ENCODE measurements at places on chromosomes 2 and 18.

GRCh38 chr2:150885236-150885635, 376.4 kb downstream of the RBM43 start:
- no peak for DNase-seq

DNA sequence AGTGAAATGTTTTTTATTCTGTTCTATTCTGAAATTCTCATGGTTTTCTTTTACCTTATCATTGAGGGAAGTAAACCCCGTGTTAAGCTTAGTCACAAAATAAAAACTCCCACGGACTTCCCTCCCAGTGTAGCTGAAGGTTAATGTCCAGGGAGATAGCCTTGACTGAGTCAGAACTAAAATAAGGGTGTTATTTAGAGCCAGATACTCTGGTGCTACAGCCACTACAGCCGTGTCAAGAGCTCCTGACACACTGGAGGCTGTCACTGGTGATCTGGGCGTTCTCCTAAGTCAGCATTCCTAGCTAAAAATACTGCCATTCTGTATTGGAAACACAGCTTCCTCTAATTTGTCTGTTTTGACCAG, 82.0 kb upstream of the RANBP2 start:
- no peak for DNase-seq

DNA sequence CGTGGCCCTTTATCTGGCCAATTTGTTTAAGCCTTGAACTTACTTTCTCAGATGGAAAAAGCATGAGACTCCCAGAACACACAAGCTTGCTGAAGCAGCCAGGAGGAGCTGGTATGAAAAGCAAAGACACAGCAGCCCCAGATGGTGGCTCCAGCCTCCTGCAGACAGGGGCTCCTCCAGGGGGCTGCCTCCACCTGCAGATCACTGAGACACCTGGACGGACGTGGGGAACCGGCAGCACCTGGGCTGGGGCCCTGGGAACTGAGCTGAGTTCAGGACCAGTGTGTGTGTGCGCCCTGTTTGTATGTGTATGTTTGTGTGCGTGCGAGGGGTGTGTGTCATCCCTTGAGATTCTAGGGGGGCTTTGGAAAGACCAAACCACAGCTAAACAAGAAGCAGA, 8.6 kb downstream of the CYS1 start:
- no peak for DNase-seq

- DNase-seq: no peak
These were observed 64.9 kb downstream of the EMX1 start for GRCh38 chr2:72982219-72982618.

DNA sequence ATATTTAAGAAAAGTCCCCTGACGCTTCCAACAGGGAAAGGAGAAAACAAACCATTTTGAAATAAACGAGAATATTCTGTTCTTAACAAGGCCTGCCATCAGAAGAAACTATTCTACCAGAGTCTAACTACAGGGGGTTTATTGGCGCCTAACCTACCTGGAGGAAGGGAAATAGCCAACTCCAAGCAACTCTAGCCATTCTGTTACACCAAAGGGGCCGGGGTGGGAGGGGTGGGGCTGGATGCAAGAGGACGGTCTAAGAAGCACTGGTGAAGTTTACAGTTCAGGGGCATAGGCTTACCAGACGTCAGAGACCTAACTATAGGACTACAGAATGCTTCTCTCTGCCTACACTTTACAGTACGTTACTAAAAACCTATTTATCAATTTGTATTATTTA, 60.5 kb upstream of the GALNT5 start:
- DNase-seq: no peak

DNA sequence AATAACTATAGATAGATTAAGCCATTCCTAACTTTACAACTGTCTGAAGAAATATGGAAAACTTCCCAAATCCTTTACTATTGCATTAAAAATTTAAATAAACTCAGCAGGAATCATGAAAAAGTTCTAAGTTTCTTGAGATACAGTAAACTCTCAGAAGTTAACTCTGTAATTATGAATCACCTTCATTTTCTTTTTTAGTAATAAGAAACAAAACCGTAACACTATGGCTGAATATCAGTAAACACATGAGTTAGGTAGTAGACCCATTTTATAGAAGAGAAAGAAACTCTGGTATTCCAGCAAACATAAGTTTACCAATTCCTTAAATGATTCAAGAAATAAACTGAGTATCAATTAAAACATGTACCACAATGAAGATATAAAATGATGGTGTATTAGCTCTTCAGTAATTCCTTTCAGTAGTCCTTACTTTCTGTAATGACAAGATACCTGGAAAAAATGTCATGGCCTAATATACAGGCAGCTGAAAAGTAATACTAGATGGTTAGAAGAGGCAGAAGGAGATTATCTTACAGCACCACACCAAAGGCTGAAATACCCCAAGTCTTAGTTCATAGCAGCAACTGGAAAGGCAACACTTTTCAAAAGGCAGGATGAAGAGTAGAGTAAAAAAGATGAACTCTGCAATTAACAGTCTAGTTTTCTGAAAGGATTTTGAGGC, 11.5 kb downstream of the TRIP12 start:
- DNase-seq: no peak

- no peak for DNase-seq
These were observed 83.0 kb upstream of the HS6ST1 start for GRCh38 chr2:128401680-128402079.

GRCh38 chr2:157443795-157444640, at the start of gene CYTIP:
Gene CYTIP (minus strand): TSS chr2:157444089. CDS start chr2:157444020, 69 bp downstream.
- DNase-seq: no peak

DNA sequence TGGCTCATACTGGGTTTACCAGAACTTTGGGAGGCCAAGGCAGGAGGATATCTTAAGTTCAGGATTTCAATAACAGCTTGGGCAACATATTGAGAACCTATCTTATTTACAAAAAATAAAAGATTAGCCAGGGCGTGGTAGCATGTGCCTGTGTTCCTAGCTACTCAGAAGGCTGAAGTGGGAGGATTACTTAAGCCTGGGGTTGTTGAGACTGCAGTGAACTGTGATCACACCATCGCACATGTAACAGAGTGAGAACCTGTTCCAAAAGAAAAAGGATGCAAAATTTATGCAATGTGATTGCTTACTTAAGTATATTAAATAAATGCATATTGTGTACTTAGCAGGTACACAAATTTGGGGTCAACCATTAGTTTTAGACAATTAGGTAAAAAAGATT, 768.9 kb upstream of the CDH7 start:
- DNase-seq: no peak

DNA sequence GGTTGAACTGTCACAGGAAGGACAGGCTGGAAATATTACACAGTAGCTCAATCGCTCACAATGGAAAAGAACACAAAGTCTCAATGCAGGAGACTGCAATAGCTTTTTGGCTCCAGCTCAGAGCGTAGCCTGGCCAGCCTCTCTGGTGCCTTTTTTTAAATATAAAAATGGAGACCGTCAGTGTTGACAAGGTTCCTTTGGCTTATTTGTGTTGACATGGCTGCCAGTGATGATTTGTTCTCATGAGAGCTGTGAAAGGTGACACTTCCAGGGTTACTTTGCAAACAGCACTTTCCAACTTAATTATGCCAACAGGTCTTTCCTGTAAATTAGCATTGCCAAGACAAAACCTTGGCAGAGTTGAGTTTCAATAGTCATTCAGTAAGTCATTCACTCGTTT, 70.8 kb downstream of the KCNE4 start:
- no peak for DNase-seq

- DNase-seq: no peak
These were observed 679.0 kb upstream of the ACVR2A start for GRCh38 chr2:147165697-147166382.

DNA sequence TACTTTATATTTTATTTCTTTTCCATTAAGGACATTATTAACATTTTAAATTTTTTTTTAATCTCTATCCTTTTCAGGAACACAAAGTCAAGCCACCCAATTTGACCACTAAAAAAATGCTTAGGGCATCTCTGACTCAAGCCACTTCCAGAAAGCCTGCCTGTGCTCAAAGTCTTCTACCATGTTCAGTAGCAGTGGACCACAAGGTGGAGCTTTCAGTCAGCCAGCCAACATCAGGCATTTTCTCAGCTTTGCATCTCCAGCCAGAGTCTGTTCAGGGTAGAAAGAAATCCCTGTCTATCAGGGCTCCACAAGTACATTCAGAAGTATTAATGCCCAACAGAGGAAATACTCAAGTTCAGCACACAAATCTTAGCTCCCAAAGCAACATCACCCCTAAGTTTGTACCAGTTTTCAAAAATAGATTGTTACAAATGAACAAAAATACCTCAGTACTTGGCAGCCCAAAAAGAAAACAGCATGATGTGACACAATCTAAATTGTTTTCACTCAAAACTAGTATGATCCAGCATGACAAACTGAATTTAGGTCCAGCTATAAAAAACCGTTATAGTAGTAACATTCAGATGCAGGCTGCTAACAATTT, 37.6 kb downstream of the C18orf63 start:
- no peak for DNase-seq

DNA sequence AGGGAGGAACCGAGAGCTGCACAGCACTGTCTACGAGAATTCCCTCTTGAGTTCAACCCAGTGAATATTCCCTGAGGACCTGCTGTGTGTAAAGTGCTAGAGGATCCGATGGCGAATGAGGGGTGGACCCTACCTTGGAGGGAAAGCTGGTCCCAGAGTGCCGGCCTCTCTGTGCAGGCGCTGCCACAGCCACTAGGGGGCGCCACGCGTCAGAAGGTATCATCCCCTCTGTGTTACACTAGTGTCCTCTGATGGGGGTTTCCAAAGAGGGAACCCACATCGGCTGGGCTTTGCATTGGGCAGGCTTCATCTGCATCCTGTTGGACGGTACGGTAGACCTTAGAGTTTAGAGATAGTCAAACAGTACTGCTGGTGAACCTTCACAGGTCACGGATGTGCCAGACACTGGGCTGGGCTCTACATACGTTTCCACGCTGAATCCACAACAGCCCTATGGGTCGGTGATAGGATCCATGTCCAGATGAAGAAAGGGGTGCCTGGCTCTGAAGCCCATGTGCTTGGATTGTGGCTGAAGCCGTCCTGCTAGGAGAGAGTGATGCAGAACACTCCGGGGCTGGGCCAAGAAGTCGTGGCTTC, 39.0 kb downstream of the COA5 start:
- DNase-seq: no peak

DNA sequence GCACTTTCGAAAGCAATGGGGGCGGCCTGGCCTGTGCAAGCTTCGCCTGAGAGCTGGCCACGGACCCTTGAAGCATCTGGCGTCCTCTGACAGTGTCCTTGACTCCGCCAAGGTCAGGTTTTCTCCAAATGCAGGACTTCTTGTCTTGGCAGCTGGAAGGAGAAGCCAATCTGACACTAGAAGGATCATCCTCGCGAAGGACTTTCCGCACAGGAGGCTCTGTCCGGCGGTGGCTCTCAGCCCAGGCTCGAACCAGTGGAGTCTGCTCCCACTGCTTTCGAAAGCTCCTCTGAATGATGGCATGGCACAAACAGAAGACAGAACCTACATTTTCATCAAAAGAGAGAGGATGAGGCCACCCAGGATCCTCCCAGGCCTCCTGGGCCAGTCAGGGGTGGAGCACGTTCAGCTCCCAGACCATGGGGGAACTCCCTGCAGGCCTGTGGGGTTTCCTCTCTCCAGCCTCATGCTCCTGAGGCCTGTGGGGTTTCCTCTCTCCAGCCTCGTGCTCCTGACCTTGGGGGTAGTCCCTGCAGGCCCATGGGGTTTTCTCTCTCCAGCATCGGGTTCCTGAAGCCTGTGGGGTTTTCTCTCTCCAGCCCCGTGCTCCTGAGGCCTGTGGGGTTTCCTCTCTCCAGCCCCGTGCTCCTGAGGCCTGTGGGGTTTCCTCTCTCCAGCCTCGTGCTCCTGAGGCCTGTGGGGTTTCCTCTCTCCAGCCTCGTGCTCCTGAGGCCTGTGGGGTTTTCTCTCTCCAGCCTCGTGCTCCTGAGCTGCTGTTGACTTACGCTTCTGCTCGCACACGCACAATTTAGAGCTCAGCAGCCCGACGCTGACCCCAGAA, 396.5 kb upstream of the SALL3 start:
- no peak for DNase-seq

DNA sequence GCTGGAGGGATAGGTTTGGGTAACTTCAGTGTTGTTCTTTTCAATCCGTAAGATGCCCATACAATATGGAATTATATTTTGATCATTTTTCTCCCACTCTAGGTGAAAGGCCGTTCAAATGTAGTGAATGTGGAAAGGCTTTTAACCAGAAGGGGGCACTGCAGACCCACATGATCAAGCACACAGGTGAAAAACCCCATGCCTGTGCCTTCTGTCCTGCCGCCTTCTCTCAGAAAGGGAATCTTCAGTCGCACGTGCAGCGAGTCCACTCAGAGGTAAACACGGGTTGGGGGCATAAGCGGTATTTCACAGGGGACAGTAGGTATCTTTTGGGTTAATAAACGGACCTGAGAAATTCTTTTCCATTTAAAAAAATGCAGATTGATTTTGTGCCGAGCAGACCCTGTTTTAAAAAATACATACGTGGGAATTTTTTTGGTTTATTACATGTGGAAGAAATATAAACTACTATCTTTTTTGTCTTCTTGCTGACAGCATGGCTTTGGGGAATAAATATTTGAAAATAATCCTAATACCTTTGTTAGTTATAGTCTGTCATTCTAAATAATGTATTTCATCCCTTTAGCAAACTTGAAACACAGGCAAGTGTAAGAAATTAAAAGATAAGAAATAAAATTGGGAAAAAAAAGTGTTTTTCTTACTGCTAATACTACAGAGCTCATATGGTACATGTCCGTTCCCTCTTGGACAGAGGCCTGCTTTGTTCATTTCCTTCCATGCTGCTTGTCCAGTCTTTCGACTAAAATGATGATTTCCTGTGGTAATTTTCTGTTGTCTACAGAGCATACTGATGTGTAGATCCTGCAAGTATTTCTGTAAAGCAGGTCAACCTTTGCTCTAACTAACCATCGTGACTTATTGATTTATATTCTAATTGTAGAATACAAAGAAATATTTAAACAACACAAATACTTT, 53.3 kb downstream of the ZNF236 start:
- DNase-seq: no peak

GRCh38 chr2:18630541-18630940, 41.2 kb upstream of the NT5C1B start:
- DNase-seq: no peak

DNA sequence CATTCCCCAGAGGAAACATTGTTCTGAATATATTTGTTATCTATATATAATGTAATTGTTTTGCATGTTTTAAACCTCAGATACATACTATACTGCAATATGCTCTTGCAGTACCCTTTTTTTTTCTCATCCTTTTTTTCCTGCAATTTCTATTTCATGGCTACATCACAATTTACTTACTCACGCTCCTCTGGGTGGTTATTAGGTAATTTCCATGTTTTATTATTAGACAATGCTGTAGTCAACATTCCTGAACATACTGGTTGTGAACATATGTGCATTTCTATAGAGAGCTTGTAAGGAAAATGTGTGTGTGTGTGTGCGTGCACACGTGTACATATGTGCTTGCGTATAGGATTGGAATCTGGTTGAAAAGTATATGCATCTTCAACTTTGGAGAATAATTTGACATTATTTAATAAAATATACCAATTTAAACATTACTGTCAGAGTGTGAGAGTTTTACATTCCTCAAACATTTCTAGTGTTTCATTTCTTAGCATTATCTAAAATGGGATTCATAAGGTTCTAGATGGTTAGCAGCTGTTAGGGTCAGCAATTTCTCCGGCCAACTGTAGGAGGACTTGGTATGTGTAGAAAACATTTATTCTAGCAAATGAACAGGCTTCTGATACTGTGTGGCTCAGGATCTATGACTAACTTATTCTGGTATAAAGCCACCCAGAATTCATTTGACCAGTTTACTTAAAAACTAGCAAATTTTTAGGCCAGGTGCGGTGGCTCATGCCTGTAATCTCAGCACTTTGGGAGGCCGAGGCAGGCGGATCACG, 22.4 kb downstream of the NCOA1 start:
- DNase-seq: no peak
